ENCODE measurements at places on chromosomes 6 and 20. TPM values are rescaled to one million over a fixed set of nuclear protein-coding genes. Genes with fewer than 3 reads are reported as not detected.

Gene SLC44A4
- total RNA-seq = 0.38 TPM

Gene SIRPG
- total RNA-seq = 111 TPM

Gene HCK
- total RNA-seq = 0.35 TPM

- H3K27ac ChIP-seq = no peak overlapping the region
- H3K36me3 ChIP-seq = peaks cover 82% of the 10 kb centered on the region
- H3K4me3 ChIP-seq = no peak overlapping the region
- peaks cover 13% of the 10 kb centered on the region for H3K4me1 ChIP-seq
- DNase-seq = no peak
These were observed 21.7 kb upstream of the TBC1D20 start for GRCh38 chr20:483815-484644.

Gene WFDC12
- total RNA-seq = not detected

Gene RFX6
- total RNA-seq = not detected

Gene PBOV1
- not detected for total RNA-seq

DNA sequence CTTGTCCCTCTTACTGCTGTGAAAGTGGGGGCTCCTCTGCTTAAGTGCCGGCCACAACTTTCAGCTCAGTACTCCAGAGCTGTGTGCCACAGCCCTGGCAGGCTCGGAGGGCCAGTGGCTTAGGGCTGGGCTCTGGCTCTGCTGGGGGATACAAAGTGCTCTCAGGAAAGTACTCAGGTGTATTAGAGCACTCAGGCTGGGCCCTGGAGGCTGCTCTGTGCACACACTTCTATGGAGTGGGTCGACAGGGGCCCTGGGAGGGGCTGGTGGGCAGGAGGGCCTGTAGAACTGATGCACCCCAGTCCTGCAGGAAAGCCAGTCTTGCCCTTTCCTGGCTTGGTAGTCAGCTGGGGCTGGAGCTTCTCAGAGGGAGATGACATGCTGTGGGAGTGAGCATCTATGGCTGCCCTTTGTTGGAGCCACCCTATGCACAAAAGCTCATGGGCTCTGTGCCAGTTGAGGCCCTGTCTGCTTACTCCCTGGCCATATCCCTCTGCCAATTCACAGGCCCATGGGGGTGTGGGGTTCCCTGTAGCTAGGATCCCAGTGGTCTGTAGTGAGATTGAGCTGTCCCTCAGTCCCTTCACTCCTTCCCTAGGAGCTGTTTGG is 22.0 kb downstream of the CENPW start:
- H3K4me3 ChIP-seq = no peak overlapping the region
- no peak overlapping the region for H3K27ac ChIP-seq

- H3K4me1 ChIP-seq = no peaks in the 10 kb centered on the region
- DNase-seq = no peak
- no peak overlapping the region for H3K27ac ChIP-seq
- H3K4me3 ChIP-seq = no peak overlapping the region
These were observed 316.6 kb downstream of the RFPL4B start for GRCh38 chr6:112663698-112664097.

- no peak for DNase-seq
- peaks cover 3% of the 10 kb centered on the region for H3K4me1 ChIP-seq
- H3K27ac ChIP-seq = no peak overlapping the region
- peaks cover 55% of the 10 kb centered on the region for H3K36me3 ChIP-seq
- H3K27me3 ChIP-seq = no peaks in the 10 kb centered on the region
- no peak overlapping the region for H3K4me3 ChIP-seq
These were observed 26.2 kb downstream of the HDAC2 start for GRCh38 chr6:113944701-113945100.

- no peak for DNase-seq
- H3K36me3 ChIP-seq = no peaks in the 10 kb centered on the region
- H3K4me1 ChIP-seq = no peaks in the 10 kb centered on the region
- H3K4me3 ChIP-seq = no peak overlapping the region
- H3K27ac ChIP-seq = no peak overlapping the region
These were observed 63.4 kb downstream of the TXNDC5 start for GRCh38 chr6:7846966-7847818.

DNA sequence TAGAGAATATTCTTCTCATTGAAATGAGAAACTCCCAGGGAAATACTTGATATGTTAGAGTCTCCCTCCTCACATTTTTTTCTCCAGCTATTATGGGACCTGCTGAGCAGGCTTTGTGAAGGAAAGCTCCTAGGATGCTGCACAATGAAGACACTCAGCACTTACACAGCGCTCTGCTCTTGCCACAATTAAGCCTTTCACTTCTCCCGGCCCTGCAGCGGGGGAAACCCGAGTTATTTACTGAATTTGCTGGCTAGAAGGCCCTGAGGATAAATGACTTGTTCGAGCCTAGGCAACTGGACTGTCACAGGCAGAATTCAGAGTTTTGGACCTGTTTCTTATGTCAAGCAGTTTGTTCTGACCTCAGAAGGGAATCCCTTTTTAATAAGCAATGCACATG is 102.0 kb downstream of the MAP3K7 start:
- peaks cover 5% of the 10 kb centered on the region for H3K36me3 ChIP-seq
- peaks cover 8% of the 10 kb centered on the region for H3K27me3 ChIP-seq
- no peak overlapping the region for H3K27ac ChIP-seq
- no peak overlapping the region for H3K4me3 ChIP-seq

Gene HLA-DPA1
- 173 TPM for total RNA-seq

Gene IFNGR1
- 27.3 TPM for total RNA-seq

Gene ECT2L
- total RNA-seq = not detected

GRCh38 chr6:30169658-30170614 is 6.6 kb downstream of the TRIM15 start:
- no peak overlapping the region for H3K4me3 ChIP-seq

DNA sequence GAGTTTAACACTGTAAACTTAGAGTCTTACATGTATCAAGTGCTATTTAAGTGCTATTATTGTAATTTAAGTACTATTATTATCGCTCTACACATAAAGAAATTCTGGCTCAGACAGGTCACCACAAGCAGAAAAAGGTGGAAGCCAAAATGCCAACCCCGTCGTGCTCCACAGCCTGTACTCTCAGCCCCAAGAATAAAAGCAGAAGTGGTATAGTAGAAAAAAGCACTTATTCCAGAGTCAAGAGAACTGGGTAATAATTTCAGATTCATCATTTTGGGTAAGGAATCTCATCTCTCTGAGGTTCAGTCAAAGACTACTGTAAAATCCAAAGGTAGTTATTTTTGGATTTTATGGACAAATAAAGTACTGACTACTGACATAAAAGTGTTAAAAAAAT is 943 bp downstream of the ZUP1 start:
- H3K36me3 ChIP-seq = peaks cover 28% of the 10 kb centered on the region
- peaks cover 15% of the 10 kb centered on the region for H3K27me3 ChIP-seq
- peak overlapping the region; percentile 90 for H3K27ac ChIP-seq
- H3K4me1 ChIP-seq = peaks cover 42% of the 10 kb centered on the region
- peak overlapping the region; percentile 91 for H3K4me3 ChIP-seq

DNA sequence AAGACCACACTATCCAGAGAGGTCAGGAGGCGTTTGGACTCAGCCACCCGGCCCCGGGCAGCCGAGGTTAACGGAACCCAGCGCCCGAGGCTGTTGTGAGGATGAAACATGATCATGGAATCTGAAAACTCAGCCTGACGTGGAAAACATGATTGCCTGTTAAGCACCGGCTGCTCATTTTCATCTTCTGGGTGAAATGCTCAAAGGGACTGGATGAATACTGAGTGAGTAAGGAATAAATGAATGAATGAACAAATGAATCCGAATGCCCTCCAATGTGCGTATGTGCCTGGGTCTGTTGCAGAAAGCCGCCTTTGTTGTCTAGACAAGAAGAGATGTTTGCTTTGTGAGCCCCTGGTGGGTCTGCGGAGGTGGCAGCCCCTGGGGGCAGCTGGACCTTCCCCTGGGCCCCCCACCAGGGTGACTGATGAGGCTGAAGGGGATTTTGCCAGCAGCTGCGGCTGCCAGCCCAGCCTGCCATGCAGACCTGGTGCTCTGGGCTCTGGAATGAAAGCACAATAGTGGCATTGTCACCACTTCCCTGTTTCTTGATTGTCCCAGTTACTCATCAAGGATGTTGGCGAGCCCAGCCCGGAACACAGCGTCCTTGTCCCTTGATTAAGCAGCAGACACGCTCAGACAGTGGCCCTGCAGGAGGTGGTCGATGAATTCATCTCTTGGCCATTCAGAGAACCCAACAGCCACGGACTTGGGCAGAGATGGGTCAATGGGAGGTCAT is 211.1 kb downstream of the ANKRD60 start:
- H3K4me1 ChIP-seq = peaks cover 7% of the 10 kb centered on the region
- H3K27ac ChIP-seq = no peak overlapping the region
- no peaks in the 10 kb centered on the region for H3K36me3 ChIP-seq
- no peak overlapping the region for H3K4me3 ChIP-seq
